ENCODE measurements at places on chromosomes 5 and 9. TPM values are rescaled to one million over a fixed set of nuclear protein-coding genes. Genes with fewer than 3 reads are reported as not detected.

DNA sequence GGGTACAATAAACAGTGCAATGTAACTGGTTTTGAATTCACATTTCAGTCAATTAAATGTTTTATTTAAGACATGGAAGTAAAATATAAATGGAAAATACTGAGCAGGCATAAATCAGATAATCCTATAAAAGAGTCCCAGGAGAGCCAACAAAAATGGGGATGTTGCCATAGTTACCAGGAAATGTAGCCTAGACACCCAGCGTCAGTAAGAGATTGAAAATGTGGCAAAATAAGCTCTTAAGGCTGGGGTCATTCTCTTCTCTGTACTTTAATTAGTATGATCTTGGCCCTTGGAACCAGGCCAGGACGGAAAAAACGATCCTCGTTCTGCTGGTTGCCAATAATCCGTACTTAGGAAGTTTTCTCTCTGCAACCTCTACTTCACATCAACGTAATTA, 18.9 kb upstream of the RASEF start:
- DNase-seq: no peak

DNA sequence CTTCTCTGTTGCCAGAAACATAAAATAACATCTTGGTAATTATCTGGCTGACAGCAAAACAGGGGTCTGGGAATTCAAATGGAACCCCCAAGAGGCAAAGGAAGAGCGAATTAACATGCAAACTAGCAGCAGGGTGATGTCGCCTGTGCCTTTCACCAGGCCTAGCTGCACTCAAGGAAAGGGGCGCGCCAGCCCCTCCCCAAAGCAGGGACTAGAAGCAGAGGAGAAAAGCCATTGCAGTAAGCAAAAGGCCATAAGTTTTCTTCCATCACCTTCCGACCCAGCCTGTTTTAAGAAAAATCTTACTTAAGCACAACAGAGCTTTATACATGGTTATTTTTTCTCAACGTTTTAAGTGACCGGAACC, 539 bp downstream of the POC5 start:
- no peak for DNase-seq

ECPAS gene
- 7.4 TPM for polyA plus RNA-seq

OMD gene
- polyA plus RNA-seq: not detected

GRCh38 chr5:133751846-133752245, 139.5 kb upstream of the FSTL4 start:
- DNase-seq: no peak

DNA sequence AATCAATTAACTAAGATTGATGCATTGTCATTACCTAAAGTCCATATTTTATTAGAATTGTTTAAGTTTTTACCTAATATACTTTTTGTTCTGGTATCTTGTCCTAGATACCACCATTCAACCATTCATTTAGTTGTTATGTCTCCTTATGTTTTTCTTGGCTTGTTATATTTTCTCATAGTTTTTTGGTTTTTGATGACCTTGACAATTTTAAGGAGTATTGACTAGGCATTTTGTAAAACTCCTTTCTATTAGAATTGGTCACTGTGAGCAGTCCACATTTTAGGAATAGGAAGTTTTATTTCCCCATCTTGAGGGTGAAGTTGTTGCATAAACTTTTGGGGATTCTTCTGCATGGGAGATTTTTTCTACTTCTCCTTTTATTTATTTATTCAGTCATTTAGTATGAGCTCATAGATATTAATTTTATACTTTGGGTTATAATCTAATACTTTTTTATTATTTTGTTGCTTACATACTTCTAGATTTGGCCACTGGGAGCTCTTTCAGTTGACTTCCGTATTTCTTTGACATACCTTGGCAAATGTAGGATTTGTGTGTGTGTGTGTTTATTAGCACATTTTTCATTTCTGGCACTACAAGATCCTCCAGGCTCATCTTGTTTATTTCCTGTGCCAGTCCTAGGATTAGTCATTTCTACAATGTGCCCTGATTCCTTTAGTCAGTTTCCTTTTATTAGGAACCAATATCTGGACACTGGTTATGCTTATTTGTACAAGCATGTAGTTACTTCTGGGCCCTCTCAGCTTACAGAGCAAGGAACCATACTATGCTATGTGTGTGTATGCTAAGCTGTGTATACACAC, 134.9 kb upstream of the CDKN2B start:
- no peak for DNase-seq

Data from CD14-positive monocyte (primary cell).